ENCODE measurements at places on chromosomes 1 and 21.

DNA sequence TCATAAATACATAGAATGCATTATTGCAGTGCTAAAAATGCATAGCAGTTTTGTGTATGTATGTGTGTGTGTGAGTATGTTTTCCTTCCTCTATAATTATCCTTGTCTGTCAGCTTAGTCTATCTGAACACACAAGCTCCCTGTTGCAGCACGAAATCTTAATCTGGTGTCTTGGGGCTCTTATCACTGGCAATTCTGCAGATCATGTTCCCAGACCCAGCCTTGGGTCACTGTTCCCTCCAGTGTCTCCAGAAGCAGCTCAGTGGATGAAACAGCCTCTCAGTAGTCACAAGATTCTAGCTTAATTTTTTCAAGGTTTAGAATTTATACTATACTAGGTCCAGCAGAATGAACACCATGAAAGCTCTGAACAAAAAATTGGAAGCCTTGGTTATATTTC lies 777.9 kb downstream of the MRPL39 start:
- no peak for DNase-seq

- no peak for DNase-seq
Observed at GRCh38 chr1:234163267-234163919, 209.9 kb upstream of the COA6 start.

DNA sequence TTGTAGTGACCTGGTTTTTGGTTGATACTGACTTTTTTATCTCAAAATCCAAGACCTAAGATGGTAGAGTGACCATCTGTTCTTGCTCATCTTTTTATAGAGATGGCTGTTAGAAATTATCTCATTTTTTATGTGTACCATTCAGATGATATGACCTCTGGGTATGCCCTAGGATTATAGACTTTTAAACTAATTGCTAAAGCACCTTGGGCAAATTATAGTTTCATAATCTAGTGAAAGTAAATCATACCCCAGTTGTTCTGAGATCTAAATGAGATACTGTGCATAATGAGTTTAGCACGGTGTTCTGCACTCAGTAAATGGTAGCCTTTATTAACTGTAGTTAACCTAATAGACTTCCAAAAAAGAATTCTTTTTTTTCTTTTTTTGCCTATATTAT lies 182.6 kb upstream of the L1TD1 start:
- no peak for DNase-seq

- DNase-seq: no peak
Observed at GRCh38 chr1:41319106-41319755, 42.0 kb upstream of the FOXO6 start.

DNA sequence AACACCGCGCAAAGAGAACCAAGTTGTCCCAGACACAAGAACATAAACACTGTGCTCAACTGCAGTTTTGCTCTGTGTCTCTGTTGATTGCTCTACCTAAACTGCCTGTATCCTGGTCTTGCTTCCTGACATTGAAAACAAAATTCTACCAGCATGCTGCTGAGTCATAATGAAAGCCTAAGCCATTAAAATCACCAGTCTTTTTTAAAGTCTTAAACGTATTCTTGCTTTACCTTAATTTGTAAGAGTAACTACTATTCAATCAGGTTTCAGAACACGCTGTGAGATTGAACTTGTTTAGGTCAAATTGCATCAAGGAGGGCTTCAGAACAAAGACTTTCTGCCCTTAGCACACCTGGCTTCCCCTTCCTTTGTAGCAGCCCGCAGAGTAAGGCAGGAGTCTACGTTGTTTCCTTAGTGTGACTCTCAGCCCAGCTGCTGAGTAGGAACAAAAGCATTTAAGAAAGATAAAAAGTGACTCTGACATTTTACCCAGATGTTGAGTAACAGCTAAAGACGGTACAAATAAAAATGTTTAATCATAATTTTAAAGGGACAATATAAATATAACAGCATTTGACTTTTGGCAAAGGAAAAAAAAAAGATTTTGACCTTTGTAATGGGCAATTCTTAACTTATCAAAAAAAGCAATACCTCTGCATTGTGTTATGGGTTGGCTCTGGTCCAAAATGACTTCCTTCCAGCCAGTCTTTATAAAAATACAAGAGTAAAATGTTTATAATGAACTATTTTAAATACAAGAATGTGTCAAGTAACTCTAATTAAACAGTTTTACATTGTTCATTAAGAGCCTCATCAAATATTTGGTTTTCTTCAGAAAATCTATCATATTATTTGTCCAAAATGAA lies 186.9 kb upstream of the ADGRL4 start:
- DNase-seq: no peak

DNA sequence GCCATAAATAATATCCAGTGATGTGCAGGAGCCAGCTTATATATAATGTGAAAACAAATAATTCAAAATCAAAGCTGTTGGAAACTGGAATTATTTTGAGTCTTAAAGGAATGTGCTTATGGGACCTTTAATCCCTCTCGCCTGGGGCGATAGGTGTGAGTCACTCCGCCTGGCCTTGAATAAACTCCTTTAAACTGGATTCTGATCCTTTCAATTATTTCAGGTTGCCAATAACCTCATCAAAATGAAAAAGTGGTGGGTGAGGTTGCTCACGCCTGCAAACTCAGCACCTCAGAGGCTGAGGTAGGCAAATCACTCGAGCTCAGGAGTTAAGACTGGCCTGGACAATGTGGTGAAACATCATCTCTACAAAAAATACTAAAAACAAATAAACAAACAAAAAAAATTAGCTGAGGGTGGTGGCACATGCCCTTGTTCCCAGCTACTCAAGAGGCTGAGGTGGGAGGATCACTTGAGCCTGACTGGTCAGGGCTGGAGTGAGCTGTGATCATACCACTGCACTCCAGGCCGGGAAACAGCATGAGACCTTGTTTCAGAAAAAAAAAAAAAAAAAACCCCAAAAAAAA lies 11.4 kb upstream of the SLC2A5 start:
- no peak for DNase-seq

DNA sequence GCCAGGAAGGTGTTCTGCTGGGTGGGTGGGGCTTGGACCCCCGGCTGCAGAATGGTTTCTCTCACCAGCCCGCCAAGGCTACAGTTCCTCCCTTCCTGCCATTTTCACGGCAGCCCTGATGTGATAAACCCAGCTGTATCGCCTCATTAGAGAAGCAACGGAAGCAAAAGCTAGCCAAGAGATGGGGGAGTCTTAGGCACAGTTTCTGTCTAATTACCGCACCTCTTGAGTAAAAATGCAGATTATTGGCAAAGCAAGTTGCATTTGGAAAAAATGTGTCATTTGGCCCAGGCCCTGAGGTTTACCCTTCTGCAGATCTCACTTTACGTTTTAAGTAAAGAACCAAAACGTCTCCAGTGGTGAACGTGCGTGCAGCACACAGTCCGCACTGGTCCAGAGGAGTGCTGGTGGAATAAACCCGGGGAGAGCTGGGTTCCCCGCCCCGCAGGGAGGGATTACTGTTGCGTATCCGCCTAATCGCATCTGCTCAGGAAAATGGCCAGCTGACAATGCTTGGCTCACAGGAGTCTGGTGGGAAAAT lies 109.9 kb downstream of the GALNT2 start:
- no peak for DNase-seq

DNA sequence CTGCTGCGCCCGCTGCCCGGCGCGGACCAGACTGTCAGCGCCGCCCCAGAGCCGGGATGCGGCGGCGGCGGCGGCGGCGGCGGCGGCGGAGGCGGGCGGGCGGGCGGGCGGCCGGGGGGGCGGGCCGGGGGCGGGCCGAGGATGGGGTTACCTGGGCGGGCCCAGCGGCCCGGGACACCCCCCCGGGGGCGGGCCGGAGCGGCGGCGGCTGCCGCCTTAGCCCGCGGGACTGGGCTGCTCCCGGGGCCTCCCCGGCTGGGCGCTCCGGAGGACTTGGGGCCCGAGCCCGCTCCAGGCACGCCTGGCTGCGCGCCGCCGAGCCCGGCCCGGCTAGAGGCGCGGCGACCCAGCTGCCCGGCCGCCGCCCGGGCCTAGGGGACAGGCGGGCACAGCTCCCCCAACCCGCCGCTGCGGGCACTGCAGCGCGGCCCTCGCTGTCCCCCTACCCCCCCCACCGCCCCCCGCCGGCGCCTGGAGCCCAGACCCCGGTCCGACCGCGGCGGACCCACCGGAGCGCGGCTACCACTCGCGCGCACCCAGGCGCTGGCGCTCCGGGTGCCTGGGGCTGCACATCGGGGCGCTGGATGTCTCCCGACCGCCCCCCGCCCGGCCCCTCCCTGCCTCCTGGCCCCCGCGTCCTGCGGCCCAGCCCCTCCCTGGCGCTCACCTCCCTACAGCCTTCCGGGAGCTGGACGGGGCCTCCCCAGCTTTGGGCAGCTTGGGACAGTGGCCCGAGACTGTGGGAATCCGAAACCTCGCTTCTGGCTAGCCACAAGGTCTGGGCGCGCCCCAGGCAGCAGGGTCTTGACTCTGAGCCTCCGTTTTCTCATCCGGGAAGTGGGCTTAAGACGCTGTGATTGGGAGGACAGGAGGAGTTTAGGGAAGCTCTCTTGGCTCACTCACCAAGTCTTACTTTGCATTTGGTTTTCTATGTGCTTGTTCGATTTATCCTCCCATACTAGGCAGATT lies at the start of gene WNT4:
TSS of gene WNT4 (minus strand) at position 33 of the 969 bp plus-strand sequence. CDS start 175 bp downstream, outside the sequence.
- peak; percentile 23 for DNase-seq

DNA sequence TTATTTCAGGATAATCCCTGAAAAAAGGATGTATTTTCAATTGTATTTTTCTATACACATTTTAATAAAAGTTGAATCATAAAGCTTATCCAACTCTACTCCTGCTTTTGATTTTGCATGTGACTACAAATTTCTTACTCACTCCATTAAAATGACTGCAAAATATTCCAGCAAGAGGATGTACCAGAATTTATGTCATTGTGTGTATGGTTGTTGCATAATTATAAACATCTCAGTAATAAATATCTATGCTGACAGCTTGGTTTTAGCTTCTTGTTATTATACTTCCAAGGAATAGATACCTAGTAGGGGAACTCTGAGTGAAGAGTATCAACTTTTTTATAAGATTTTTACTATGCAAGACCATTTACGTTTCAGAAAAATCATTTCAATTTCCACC lies 463.2 kb upstream of the RUNX1 start:
- DNase-seq: no peak

GRCh38 chr1:165451691-165452090 lies 6.8 kb upstream of the RXRG start:
- DNase-seq: no peak

GRCh38 chr1:205381305-205381704 lies 24.6 kb upstream of the KLHDC8A start:
- DNase-seq: no peak

GRCh38 chr1:46697053-46697452 lies 21.9 kb downstream of the EFCAB14 start:
- DNase-seq: no peak

DNA sequence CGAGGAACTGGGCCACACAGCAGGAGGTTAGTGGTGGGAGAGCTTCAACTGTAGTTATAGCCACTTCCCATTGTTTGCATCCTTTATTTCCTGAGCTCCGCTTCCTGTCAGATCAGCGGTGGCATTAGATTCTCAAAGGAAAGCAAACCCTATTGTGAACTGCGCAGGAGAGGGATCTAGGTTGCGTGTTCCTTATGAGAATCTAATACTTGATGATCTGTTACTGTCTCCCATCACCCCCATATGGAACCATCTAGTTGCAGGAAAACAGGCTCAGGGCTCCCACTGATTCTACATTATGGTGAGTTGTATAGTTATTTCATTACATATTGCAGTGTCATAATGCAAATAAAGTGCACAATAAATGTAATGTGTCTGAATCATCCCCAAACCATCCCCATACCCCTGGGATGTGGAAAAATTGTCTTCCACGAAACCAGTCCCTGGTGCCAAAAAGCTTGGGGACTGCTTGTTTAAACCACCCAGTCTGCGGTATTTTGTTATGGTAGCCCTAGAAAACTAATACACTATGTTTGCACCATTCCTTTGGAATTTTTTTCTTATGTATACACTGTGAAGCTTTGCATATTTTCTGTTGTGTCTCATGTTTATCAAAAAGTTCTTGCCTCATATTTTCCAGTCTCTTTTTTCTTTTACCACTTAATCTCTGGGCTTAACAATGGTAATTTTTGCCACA lies 136.6 kb upstream of the IVNS1ABP start:
- no peak for DNase-seq

- DNase-seq: peak; percentile 84
Observed at GRCh38 chr1:23168445-23169194, at the start of gene LUZP1. TSS of gene LUZP1 (minus strand) at chr1:23168856.

GRCh38 chr1:224919508-224919907 lies 10.0 kb upstream of the DNAH14 start:
- no peak for DNase-seq

DNA sequence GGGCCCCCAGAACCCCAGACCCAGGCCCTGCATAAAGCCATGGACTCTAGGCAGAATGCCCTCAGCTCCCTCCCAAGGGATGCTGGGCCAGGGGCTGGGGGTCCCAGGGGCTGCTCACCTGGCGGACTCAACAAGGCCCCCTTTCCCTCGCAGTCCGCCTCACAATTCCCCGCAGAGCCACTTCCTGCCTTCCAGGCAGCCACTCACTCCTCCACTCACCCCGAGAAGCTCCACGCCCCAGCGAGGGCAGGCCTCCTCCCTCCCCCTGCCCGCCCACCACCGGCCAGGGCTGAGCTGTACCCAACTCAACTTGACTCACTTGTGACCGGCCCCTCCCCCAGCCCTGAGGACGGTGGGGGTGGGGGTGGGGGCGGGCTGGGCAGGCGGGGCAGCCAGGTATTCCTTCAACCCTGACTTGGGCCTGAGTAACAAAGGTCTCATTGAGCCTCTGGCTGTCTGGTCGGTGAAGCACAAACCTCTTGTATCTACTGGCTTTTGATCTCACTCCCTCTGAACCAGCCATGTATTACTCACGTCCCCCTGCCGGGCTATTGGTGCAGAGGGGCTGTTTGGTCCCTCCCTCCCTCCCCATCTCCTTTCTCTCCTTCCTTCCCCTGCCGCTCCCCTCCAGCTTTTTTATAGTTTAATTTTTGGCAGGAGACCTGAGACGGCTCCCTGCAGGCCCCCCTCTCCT lies 5.9 kb downstream of the BLACAT1 start:
- DNase-seq: peak; percentile 56

GRCh38 chr21:25568246-25568645 lies 39.0 kb downstream of the MRPL39 start:
- peak; percentile 49 for DNase-seq

DNA sequence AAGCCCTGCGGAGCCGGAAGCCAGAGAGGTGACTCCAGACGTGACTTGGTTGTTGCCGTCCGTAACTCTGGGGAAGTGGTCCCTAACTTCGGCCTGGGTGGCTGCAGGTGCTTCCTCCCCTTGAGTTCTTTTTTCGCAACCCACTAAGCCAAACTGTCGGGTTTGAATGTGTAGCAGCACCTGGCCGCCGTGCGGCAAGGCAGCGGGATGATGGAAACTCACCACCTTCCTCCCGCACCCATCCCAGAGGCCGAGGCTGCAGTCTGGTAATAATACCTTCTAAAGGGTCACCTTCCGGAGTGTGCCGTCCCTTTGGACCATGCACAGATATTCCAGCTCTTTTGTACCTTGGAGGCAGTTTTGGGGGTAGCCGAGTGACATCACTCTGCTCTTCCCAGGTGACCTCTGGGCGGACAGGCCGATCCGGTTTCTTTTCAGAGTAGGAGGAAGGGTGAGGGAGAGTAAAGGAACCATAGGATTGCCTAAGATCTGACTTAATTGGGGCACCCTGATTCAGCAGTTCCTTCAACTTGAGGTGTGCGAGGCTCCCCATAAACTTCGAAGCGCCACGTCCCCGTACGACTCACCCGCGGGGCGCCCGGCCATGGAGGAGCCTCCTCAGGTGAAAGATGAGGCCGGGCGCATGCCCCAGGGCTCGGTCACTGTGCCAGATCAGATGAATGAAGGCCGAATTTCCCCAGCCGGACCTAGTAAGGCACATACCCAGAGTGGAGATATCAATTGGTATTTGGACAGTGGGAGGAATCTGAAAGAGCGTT lies 1.0 kb downstream of the KCNK1 start:
- DNase-seq: no peak

- no peak for DNase-seq
Observed at GRCh38 chr21:15138490-15138889, 73.7 kb upstream of the NRIP1 start.

- no peak for DNase-seq
Observed at GRCh38 chr21:36854391-36854790, 112.1 kb downstream of the HLCS start.

Data from activated naive CD4-positive, alpha-beta T cell treated with Interleukin-2 at 50 U/mL for 16 hours (primary cell).